ENCODE measurements at places on chromosomes 12 and 14. TPM values are rescaled to one million over a fixed set of nuclear protein-coding genes. Genes with fewer than 3 reads are reported as not detected.

The CLEC2B gene
- 21.1 TPM for total RNA-seq

The NUAK1 gene
- total RNA-seq = not detected

The DPF3 gene
- 1.1 TPM for total RNA-seq

The SERPINA4 gene
- not detected for total RNA-seq

The SLC17A8 gene
- total RNA-seq = not detected

The TESPA1 gene
- 92.6 TPM for total RNA-seq

The EXOC3L4 gene
- not detected for total RNA-seq

The RPL36AL gene
- total RNA-seq = 236 TPM

The KRT73 gene
- total RNA-seq = 0.29 TPM

The OR6C2 gene
- total RNA-seq = not detected

The AVPR1A gene
- total RNA-seq = not detected

The AQP5 gene
- not detected for total RNA-seq

The PLEKHG7 gene
- total RNA-seq = not detected

The CCDC175 gene
- not detected for total RNA-seq

The NKX2-1 gene
- total RNA-seq = not detected

The INHBE gene
- total RNA-seq = 1.7 TPM

The POTEG gene
- not detected for total RNA-seq

The IL31 gene
- total RNA-seq = not detected

The RAB3IP gene
- 40.9 TPM for total RNA-seq

The PDZRN4 gene
- total RNA-seq = not detected

The NOVA1 gene
- total RNA-seq = 0.28 TPM

The C12orf60 gene
- 2.8 TPM for total RNA-seq

The KRT75 gene
- not detected for total RNA-seq

The NRXN3 gene
- not detected for total RNA-seq

The UNC79 gene
- total RNA-seq = 0.04 TPM

The GPR162 gene
- 0.54 TPM for total RNA-seq

The NTF3 gene
- total RNA-seq = not detected

The CACNA1C gene
- total RNA-seq = 0.02 TPM

The SAMD15 gene
- total RNA-seq = 0.45 TPM

The TMED10 gene
- 160 TPM for total RNA-seq

The WIF1 gene
- 0.10 TPM for total RNA-seq

The DPY19L2 gene
- total RNA-seq = 4.6 TPM

The PTGER2 gene
- 23.3 TPM for total RNA-seq

The TMEM132C gene
- not detected for total RNA-seq

The CCDC197 gene
- total RNA-seq = not detected

The MIP gene
- not detected for total RNA-seq
